ENCODE measurements at places on chromosomes 3 and 15. TPM values are rescaled to one million over a fixed set of nuclear protein-coding genes. Genes with fewer than 3 reads are reported as not detected.
A peak's percentile ranks its signal among the peaks of the same experiment; 100 is the strongest.

Gene CELSR3
- total RNA-seq = 2.7 TPM

Gene NME9
- total RNA-seq = 0.41 TPM

- no peak for DNase-seq
These were observed 993 bp downstream of the PLCL2 start for GRCh38 chr3:16885593-16886302.

Gene KY
- total RNA-seq = 0.14 TPM

Gene FETUB
- not detected for total RNA-seq

DNA sequence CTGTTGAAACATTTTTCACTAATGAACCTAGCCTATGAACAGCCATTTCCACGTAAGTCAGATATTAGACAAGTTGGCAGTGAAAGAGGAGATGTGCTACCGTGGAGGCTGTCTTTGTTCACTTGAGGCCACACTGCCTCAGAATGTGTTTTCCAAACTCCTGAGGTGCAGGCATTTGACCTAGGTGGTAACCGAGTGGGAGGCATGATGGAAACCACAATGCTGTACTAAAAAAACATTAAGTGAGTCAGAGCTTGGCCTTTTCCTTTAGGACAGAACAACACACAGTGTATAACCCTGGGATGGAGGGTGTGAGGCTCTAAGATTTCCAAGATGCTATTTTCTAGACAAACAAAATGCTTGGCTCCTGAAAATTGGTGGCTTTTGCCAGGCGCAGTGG, 406.3 kb downstream of the SOX2 start:
- DNase-seq = no peak

DNA sequence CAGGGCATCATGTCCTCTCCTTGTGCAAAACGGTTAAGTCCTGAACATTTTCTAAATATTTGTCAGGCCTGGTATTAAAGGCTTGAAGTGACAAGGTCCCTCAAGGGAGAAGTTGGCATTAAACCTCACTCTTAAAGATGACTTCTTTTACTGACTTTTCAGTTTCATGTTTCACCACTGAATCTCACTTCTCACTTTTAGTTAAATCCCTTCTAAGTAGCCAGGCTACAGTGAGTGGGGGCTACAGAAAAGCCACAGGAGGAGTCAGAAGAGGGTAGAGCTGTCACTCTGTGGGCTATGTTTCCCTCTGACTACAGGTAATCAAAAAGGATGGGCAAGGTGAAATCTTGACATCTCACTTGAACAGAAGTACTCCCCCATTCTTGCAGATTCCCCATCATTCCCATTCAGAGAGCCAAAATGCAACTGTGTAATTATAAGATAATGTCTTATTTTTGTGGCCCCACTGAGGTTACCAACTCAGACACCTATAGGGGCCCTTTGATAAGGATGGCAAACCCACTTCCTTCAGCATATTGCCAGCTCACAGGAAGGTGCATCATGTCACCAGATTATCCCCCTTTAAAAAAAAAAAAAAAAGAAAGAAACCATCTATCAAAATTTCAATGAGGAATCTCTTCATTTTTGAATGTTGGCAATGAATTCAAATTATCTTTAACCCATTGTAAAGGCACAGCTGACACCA, 790.1 kb upstream of the CFAP20DC start:
- DNase-seq = no peak

DNA sequence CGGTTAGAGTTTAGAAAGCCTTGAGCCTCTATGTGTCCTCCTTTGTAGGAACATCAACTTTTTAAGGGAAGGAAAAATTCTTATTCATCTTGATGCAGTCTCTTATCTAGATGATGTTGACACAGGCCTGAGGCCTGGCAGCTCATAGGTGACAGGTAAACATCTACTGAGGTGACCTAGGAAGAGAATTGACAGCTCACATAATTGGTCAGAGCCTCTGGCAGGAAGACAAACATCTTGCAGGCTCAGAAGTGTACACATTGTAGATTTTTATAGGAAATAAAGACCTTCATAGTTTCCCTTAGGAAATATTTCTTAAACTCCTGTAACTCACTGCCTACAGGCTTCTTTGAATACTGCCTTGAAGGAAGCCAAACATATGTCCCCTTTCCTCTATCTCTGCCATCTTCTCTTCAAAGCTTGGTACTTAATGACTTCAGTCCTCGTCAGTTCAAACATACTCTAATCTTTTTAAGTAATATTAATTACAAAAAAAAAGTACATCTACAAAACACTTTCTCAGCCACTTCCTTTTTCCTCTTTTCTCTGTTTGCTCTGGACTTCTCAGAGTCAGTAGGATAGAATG, 341.3 kb downstream of the TBL1XR1 start:
- DNase-seq = no peak

DNA sequence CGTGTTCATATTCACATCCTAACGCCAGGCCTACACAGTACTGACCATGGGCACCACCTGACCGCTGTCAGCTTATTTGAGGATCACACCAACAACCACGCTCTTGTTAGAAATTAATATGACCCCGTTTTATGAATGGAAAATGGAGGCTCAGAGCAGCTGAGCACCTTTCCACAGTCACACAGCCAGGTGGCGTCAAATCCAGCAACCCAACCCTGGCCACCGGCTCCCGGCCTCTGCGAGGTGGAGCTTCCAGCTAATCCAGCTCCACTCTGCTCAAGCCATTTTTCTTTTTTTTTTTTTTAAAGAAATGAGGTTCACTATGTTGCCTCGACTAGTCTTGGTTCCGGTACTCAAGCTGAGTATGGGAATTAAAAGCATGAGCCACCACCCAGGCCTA, 41.3 kb downstream of the RPN1 start:
- DNase-seq = no peak

DNA sequence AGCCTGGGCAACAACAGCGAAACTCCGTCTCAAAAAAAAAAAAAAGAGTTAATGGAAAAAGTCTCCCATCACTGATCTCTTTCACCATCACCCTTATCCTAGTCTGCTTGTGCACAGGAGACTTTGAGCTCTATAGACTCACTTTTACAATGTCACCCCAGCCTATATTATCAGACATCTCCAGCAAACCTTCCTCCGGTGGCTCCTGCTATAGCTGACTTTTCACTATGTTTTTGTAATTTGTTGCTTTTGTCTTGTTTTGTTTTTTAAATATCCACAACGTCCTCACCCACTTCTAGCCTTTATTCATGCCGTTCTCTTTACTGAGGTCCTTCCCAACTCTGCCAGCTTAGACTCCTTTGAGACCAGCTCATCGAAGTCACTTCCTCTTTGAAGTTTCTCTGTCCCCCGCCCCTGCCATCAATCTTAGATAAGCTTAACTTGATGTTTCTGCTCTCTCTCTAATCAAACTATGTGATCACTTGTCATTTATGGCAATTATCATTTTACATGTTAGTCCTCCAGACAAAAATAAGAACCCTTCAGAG, 82.7 kb upstream of the CHD2 start:
- no peak for DNase-seq

DNA sequence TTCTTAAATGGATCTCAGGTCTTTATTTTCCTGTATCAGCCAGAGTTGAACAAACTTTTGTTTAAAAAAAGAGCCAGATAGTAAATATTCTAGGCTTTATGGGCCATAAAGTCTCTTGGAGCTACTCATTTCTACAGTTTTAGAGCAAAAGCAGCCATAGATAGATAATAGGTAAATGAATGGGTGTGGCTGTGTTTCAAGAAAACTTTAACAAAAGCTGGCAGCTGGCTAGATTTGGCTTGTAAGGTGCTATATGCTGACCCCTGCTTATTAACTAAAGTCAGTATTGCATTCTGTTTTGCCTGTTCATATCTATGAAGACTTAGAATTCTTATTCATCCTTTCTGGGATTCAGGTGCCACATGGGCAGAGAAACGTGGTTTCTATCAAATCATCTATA, 29.0 kb downstream of the MFN1 start:
- no peak for DNase-seq

Gene BRPF1
- 14.3 TPM for total RNA-seq

Gene PLSCR1
- total RNA-seq = 264 TPM

- no peak for DNase-seq
These were observed 320.9 kb downstream of the PTPRG start for GRCh38 chr3:61882253-61882652.

GRCh38 chr3:123652342-123652984, 67.6 kb upstream of the HACD2 start:
- peak; percentile 72 for DNase-seq

- DNase-seq = no peak
These were observed 230.2 kb upstream of the HES1 start for GRCh38 chr3:193905541-193906396.

Gene DLL4
- total RNA-seq = 15.6 TPM

Measured in mucosa of descending colon (tissue), 3 donors.